Fibroblast of the aortic adventitia (primary cell): ENCODE measurements at places on chromosomes 1 and 21.
A peak's percentile ranks its signal among the peaks of the same experiment; 100 is the strongest.

DNA sequence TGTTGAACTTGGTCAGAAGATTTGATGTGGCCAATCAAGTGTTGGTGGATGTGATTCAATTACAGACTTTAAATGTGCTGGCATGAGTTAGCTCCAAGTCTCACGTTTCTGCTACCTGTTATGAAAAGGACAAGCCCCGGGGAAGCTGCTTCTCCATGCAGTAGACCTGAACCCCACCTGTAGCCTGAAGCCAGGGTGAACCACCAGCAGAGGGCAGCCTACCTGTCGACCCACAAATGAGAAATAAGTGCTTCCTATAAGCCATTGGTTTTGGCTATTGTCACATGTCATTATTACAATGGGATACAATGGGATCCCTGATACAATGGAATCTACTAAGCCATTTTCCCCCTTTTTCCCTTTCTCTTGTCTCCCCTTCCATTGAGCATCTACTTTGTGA is 230.2 kb downstream of the PRDM2 start:
- no peak for DNase-seq

DNA sequence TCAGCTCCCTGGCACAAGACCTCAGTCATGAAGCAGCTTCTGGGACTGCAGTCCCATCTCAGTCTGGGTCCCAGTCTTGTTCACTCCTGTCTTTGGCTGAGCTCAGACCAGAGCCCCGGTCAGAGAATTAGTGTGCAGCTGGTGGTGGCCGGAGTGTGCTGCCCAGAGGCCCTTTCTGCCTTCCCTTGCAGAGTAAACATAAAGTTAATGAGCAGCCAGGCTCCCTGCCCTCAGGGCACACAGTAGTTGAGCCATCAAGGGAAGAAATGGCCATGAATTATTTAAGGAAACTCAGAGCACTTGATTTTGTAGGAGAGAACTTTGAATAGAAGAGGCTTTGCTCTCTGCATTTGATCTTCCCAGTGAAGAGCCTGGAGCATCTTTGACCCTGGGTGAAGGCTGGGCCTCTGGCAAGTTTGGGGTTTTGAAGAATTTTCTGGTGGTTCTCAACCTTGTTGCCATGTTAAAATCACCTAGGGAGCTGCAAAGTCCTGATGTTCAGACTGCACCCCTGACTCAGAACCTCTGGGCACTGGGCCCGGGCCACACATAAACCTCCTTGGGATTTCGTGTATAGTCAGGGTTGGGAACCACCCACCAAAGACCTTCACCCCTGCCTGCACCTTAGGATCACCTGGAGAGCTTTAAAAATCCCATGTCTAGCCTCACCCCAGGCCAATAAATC is 26.4 kb upstream of the SELENON start:
- no peak for DNase-seq

GRCh38 chr1:61142726-61143500 is 60.6 kb downstream of the NFIA start:
- DNase-seq: no peak

DNA sequence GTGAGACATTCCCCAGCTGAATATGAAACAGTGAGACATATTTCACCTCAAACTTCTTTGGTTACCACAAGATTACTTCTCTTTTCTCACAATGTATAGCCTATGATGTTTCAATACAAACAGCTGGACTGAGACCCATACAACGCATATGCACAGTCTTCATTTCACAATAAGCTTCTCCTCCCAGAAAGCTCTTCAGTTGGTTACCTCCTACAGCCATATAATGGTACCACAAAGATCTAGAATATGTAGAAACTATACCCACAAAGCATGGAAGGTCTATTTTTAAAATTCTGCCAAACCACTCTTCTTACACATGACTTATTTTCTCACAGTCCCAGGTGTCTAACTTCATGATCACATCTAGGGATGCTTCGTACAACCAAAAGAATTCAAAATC is 70.8 kb downstream of the JAK1 start:
- DNase-seq: no peak

DNA sequence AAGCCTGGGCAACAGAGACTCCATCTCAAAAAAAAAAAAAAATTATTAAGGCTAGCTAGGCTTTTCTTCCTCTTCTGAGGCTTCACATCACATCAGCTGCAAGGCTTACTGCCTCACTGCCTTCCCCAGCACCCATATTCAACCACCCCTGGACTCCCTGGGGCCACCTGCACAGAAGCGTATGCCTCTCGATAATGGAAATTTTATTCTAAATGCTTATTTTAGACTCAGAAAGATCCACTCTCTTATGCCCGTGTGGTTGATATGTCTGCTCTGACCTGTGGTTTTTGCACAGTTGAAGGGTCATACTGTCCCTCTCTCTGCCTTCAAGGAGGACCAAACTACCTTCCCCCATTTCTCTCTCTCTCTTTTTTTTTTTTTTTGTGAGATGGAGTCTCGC is 1.5 kb upstream of the FCRLA start:
- no peak for DNase-seq

DNA sequence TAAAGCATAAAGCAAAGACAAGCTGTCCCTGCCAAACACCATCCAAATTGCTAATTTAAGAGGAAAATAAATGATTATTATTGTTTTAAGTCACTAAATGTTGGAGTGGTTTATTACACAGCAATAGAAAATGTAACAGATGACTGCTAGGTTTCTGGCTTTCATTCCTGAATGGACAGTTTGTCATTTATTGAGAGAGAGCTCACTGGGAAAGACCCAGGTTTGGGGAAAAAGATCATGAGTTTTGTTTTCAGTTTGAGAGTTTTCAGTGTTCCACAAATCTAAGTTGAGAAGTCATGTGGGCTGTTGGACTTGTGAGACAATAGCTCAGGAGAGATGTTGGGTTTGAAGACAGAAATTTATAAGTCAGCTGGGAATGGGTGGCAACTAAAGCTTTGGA is 5.4 kb downstream of the GPA33 start:
- no peak for DNase-seq

DNA sequence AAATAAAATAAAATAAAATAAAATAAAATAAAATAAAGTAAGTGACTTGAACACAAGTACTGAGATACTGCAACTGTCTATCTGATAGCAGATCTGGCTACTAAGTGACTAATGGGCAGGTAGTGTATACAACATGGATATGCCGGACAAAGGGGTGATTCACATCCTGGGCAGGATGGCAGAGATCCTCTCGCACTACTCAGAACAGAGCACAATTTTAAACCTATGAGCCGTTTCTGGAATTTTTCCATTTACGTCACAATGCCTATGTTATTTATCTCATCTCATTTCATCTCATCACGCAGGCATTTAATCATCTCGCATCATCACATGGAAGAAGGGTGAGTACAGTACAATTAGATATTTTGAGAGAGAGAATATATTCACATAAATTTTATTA is 233.3 kb upstream of the COA6 start:
- DNase-seq: peak; percentile 60

DNA sequence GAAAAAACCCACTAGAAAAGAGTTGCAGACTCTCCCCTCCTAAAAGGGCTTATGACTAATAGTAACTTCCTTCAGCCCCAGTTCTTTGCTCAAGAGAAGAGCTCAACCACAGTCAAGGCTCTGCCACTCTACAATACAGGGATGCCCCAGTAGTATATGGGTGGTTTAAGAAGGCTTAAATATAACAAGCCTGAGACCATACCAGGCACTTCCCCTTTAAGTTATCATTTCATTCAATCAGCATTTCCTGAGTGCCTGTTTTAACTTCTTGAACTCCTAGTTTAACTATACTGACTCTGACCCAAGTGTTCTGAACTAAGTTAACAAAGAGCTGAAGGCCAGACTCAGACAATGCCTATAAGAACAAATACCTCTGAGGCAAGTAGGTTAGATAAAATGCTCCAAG is 19.8 kb downstream of the PRPF38A start:
- no peak for DNase-seq

DNA sequence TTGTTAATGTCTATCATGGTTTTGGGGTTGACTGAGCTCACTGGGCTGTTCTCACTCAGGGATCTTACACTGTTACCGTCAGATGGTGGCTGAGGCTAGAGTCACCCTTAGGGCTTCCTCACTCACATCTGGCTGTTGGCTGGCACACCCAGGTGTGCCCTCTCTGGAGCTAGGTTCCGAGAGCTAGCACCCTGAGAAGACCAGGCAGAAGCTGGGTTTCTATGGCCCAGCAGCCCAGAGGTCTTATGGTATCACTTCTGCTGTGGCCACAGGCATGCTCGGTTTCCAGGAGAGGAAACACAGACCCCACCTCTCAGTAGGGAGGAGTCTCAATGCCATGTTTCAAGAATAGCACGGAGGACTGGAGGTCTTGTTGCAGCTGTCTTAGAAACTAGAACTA is 20.7 kb upstream of the KIF1B start:
- DNase-seq: no peak

DNA sequence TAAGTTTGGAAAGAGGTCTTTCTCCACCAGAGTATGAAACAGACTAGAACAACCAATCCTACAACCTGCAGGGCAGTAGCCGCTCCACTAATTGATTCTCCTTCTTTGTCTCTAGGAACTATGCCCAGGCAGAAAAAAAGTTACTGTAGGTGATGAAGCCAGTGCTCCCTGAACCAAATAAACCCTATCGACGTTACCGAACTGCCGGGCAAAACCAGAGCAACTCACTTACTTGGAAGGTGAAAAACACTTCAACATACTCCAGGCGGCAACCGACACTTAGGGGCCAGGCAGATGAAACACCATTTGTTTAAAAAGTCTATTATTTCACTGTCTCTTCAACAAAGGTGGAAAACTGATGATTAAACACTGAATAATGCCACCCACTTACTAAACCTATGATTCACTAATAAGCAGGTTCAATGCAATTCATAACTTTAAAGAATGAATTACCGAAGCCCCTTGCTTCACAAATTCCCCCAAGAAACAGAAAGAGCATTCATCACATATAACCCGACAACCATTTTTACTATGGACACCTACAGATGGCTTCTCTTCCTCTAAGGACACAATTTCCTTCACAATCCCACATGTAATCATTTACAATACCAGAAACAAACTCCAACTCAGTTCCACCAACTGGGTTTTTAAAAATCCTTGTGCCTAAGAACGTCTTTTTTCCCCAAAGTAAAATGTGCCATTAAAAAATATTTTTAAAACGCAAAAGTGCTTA is 1.6 kb downstream of the NRIP1 start:
- peak; percentile 36 for DNase-seq

DNA sequence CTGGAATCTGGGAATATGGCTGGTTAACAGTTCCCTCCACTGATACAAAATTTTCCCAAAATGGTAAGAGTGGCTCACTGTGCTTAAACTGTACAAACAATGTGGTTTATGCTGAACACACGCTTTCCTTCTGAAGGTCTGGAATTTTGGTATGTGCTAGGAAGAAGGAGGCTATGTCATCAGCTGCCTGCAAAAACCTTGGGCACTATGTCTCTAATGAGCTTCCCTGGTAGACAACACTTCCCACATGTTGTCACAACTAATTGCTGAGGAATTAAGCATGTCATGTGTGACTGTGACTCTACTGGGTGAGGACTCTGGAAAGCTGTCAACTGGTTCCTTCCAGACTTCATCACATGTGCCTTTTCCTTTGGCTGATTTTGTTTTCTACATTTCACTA is 29.2 kb downstream of the IPP start:
- peak; percentile 4 for DNase-seq

- peak; percentile 88 for DNase-seq
Observed at GRCh38 chr1:85623061-85623471, 42.5 kb downstream of the CCN1 start.

GRCh38 chr1:15816674-15817073 is 9.2 kb upstream of the UQCRHL start:
- DNase-seq: peak; percentile 40

DNA sequence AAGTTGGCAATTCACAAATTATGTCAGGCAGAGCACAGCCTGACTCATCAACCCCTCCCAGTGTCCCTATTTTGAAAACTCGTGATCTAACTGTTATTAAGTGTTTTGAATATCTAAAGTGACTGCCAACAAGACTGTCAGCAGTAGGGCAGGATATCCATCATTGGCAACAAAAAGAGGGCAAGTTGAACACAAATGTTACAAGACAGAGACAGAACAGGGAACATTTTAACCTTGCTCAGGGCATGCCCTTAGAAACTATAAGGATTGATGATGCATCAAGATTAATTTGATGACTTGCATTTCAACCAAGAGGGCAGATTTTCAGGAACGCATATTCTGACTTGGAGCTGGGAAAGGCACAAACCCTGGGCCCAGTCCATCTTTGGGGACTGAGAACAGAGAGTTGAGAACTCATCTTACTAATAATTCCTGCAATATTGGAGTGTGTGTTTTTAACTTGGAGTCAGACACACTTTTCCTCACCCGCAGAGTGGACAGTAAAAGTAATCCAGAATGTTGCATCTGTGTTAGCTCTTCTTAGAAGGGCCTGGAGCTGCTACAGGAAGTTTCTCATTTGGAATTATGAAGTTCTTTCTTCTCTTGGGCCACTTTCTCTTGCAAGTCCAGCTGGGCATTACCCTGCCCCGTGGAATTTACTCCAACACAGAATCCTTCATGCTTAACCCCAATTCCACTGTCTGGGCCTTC is 317.2 kb downstream of the LTN1 start:
- peak; percentile 71 for DNase-seq

GRCh38 chr1:18108299-18109057 is 880 bp downstream of the IGSF21 start:
- no peak for DNase-seq

DNA sequence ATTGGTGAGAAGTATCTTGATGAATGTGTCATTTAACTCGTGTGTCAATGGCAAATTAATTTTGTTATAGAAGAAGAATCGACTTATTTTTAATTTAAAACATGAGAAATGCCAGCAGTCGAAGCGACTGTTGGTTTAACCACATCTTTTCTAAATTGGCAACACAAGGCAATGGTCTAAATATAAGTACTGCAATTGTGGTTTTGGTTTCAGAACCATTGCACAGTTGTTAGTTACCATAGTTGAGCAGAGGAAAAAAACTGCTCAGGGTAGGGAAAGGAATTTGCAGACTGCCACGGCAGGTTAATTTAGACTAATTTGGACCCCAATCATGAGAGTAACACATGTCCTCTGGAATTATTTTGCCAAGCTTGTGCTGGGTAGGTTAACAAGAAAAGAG is 185.6 kb upstream of the RUNX1 start:
- DNase-seq: no peak

GRCh38 chr1:234724516-234725176 is 114.7 kb upstream of the IRF2BP2 start:
- no peak for DNase-seq

DNA sequence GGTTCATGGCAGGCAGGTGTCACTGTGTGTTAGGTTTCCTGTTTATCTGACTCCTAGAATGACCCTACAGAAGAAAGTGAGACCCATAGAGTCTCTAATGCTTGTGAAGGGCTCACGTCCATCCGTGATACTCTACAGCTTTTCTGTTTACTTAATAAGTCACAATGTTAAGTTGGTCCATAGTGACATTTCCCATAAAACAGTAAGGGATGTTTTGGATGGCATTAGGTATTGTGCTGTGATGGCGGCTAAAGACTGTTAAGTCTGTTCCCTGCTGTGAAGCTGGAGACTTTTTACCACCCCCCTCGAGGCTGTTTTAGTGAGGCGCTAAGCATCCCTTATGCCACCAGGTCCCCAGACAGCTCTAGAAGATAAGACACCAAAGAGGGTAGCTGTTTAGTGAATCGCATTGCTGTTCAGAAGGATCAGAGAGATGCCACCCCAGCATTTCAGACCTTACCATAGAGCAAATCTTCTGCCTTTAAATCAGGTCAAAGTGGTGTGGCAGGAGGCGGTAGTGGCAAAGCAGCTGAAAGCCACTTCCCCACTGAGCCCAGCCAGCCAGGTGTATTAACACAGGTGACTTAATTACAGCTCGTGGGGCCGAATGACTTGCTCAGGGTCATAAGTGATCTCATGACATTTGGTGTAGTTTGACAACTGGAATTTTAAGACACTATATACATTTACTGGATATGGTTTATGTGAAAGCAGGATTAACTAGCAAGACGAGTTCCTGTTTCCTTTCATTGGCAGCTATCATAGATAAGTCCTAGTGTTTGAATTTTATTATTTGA is 25.0 kb downstream of the SLC37A1 start:
- no peak for DNase-seq
